ENCODE measurements at places on chromosomes 3 and 15. TPM values are rescaled to one million over a fixed set of nuclear protein-coding genes. Genes with fewer than 3 reads are reported as not detected.
A peak's percentile ranks its signal among the peaks of the same experiment; 100 is the strongest.

DNA sequence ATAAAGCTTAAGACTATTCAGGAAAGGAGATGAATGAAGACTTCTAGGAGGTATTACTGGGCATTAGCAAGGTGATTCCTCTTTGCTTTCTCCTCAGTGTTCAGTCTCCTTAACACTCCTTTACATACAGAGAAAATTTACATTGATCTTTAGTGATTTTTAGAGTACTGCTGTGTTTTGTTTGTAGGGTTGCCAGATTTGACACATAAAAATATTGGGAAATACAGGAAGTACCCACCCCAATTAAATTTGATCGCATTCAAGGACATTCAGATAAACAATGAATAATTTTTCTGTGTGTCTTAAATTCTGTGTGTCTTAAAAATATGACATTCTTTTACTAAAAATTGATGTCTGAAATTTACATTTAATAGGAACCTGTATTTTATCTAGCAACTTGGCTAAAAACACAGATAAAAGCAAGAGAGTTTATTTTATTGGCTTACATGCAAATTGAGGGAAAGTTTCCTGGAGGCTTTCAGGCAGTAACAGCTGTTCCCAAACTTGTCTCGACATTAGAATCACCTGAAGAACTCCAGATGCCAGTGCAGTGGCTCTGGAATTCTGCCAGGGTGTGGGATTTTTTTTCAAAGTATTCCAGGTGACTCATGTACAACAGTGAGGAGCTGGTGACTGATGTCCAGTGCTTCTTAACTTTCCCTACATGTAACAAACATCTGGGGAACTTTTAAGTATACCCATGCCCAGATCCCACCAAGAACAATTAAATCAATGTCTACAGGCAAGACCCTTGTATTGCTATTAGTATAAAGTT lies 23.4 kb upstream of the PLOD2 start:
- H3K4me1 ChIP-seq, result no peaks in the 10 kb centered on the region
- H3K4me3 ChIP-seq, result no peak overlapping the region
- no peak for DNase-seq
- no peaks in the 10 kb centered on the region for H3K36me3 ChIP-seq
- no peak overlapping the region for H3K27ac ChIP-seq

DNA sequence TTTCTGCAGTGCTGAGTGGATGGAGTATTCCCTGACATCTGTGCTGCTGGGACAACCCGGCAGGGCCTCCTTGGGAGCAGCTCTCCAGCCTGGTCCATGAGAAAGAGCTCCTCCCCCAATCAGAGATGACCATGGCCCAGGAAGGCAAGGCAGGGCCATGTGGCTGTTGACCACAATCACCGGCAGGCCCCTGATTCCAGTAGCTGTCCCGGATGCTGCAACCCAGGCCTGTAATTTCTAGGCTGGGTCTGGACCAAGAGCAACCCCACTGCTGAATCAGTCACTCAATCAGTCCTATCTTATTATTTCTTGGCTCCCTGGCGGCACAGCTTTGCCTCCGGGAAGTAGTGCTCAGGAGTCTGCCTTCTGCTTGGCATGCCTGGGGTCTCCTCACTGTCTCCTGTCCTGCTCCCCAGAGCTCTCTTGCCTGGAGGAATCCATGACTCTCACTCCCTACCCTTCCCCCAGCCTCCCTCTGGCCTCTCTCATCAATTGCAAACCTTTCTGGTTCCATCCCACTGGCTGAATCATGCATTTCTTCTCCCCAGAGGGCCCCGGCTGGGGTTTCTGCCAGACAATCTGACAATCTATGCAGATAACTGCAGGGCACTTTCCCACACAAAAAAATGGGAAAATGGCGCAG lies 32.6 kb upstream of the ITGA11 start:
- no peak overlapping the region for H3K27ac ChIP-seq
- H3K4me1 ChIP-seq, result no peaks in the 10 kb centered on the region
- no peaks in the 10 kb centered on the region for H3K36me3 ChIP-seq

DNA sequence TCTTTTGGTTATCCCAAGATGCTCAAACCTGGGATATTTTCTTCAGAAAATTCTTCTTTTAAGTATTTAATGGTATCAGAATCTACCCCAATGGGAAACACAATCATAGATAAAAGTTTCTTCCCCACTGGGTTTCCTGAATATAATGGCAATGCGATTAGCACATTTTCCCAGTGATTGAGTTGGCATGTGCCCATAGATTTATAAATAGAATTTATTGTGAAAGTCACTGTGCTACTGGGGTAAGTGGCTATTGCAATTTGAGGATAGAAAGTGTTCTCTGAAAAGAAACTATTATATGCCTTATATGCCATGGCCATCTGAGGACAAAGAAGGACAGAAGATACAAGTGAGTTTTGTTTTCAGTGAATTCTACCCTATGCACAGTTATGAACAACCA lies 99.0 kb upstream of the RBMS3 start:
- H3K4me3 ChIP-seq, result no peak overlapping the region
- H3K27me3 ChIP-seq, result no peaks in the 10 kb centered on the region
- no peak overlapping the region for H3K27ac ChIP-seq
- H3K36me3 ChIP-seq, result no peaks in the 10 kb centered on the region
- DNase-seq, result no peak

MST1R gene
- total RNA-seq, result 0.41 TPM

DNA sequence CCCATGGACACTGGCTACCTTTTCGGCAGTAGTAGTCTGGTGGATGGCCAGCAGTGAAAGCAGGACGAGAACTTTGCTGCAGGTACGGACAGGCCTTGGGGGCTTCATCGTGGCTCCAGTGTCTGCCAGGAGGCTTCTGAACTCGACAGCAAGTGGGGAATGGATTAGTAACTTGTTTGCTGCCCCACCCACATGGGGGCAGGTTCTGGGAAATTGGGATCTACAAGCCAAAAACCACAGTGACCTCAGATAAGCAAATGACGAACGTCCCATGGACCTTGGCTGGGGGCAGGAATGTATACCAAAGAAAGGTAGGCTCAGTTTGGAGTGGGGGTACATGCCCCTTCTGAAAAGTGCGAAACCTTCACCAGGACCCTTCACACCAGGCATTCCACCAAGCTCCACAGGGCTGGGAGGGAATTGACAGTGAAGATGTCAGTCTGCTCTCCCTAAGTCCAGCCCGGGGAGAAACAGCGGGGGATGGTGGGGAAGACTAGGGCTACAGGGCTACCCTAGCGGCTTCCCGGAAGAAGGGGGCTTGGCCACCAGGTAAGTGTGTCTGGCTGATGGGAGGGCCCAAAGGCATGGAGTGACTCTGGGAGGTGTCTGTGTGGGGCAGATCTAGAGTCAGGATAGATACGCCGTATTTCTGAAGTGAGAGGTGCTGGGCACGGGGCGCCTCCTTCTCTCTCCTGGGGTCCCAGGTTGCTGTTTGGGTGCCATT lies at the start of gene ITIH4:
ITIH4 (minus strand) TSS at position 138 of the 724 bp plus-strand sequence; CDS start at position 108, 30 bp downstream.
- no peaks in the 10 kb centered on the region for H3K4me1 ChIP-seq
- no peak within 1 kb of the TSS for H3K4me3 ChIP-seq
- H3K27ac ChIP-seq, result no peak within 1 kb of the TSS

GRIP2 gene
- not detected for total RNA-seq

- peaks cover 8% of the 10 kb centered on the region for H3K27me3 ChIP-seq
- no peaks in the 10 kb centered on the region for H3K4me1 ChIP-seq
- no peak overlapping the region for H3K4me3 ChIP-seq
- H3K36me3 ChIP-seq, result no peaks in the 10 kb centered on the region
- no peak for DNase-seq
- no peak overlapping the region for H3K27ac ChIP-seq
Measured at GRCh38 chr3:160124224-160124623, 101.0 kb upstream of the C3orf80 start.

DNA sequence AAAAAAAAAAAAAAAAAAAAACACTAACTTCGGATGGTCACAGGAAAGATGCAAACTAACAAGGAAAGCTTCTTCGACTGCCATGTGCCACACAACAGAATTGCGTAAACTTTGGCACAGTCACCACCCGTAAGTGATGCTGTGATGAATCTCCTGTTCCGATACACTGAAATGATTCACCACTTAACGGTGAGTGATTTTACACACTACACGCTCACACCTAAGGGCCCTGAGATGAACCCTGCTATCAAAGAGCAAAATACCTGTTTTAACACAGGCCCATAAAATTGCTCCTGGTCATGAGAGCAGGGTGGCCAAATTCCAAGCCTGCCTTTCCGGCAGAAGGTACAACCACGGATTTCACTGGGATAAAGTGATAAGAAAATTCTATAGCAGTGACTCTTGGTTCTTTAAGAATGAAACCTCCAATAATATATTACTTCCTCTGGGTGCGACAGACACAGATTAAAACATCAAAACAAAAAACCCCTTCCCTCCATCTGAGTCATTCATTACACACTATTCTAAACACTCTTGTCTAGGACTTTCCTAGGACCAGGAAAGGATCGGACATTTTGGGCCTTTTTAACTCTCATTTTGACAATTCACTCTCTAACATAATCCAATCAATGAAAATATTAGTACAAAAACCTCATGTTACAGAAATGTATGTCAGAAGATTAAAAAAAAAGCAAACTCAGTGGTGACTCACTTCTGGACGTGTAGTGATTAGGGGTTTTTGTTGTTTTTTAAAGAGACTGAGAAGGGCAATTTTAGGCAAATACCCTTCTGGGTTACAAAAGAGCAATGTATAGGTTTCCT lies 28.3 kb downstream of the LRIG1 start:
- H3K27me3 ChIP-seq, result no peaks in the 10 kb centered on the region
- H3K36me3 ChIP-seq, result peaks cover 6% of the 10 kb centered on the region
- H3K4me3 ChIP-seq, result peak overlapping the region; percentile 42
- H3K4me1 ChIP-seq, result peaks cover 64% of the 10 kb centered on the region

DNA sequence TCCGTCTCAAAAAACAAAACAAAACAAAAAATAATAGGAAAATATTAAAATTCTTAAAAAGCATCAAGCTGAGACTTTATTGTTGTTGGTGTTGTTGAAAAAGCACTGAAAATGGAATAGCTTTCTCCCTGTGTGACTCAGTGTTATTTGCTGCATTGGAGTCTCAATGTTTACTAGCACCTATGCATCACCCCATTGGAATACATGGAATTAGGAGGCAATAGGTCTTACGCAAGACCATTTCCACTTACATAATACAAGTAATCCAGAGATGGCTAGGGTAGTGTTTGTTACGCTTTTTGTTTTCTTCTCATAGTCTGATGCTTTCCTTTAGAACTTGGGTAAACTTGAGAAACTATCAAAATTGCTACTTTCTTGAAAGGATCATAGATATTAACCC lies 15.2 kb downstream of the GXYLT2 start:
- no peaks in the 10 kb centered on the region for H3K4me1 ChIP-seq
- H3K27ac ChIP-seq, result no peak overlapping the region
- no peaks in the 10 kb centered on the region for H3K27me3 ChIP-seq
- no peak for DNase-seq
- no peaks in the 10 kb centered on the region for H3K36me3 ChIP-seq

GRCh38 chr15:35548435-35548834 lies 2.5 kb upstream of the DPH6 start:
- peaks cover 26% of the 10 kb centered on the region for H3K4me1 ChIP-seq
- no peak overlapping the region for H3K27ac ChIP-seq
- H3K4me3 ChIP-seq, result no peak overlapping the region

KATNBL1 gene
- 46.4 TPM for total RNA-seq

CCR8 gene
- total RNA-seq, result not detected

- peaks cover 30% of the 10 kb centered on the region for H3K4me1 ChIP-seq
- DNase-seq, result no peak
- H3K36me3 ChIP-seq, result no peaks in the 10 kb centered on the region
- no peaks in the 10 kb centered on the region for H3K27me3 ChIP-seq
- no peak overlapping the region for H3K4me3 ChIP-seq
- no peak overlapping the region for H3K27ac ChIP-seq
Measured at GRCh38 chr15:69577397-69577796, 124.8 kb downstream of the RPLP1 start.

GRCh38 chr3:11534011-11534792 lies 109.5 kb downstream of the VGLL4 start:
- DNase-seq, result no peak
- peaks cover 2% of the 10 kb centered on the region for H3K36me3 ChIP-seq
- H3K4me1 ChIP-seq, result no peaks in the 10 kb centered on the region
- no peaks in the 10 kb centered on the region for H3K27me3 ChIP-seq
- H3K4me3 ChIP-seq, result no peak overlapping the region

GRCh38 chr15:42984493-42985034 lies 64.0 kb upstream of the TTBK2 start:
- no peak overlapping the region for H3K27ac ChIP-seq
- H3K4me1 ChIP-seq, result no peaks in the 10 kb centered on the region
- H3K27me3 ChIP-seq, result no peaks in the 10 kb centered on the region
- peaks cover 20% of the 10 kb centered on the region for H3K36me3 ChIP-seq

DNA sequence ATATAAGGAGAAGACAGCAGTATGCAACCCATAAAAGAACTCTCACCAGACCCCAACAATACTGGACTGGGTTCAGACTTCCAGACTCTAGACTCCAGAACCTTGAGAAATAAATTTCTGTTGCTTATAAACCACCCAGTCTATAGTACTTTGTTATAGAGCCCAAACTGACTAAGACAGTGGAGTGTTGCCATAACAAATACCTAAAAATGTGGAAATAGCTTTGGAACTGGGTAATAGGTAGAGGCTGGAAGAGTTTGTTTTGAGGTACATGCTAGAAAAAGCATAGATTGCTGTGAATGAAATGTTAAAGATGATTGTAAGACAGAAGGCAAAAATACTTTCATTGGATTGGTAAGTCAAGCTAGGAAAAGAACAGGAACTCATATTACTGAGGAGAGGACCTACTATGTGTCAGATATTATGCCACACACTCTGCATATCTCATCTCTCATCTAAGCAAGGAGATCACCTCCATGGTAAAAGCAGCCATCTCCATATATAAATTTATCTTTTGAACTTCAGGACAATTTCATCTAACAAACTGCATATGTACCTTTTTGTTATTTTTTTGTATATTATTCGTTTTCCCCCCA lies 67.4 kb upstream of the FNDC3B start:
- H3K36me3 ChIP-seq, result no peaks in the 10 kb centered on the region
- H3K27ac ChIP-seq, result no peak overlapping the region
- DNase-seq, result no peak

CHRNA5 gene
- 1.1 TPM for total RNA-seq

- peaks cover 1% of the 10 kb centered on the region for H3K36me3 ChIP-seq
- peak; percentile 93 for DNase-seq
- peaks cover 85% of the 10 kb centered on the region for H3K4me1 ChIP-seq
- H3K4me3 ChIP-seq, result peak overlapping the region; percentile 42
- H3K27ac ChIP-seq, result peak overlapping the region; percentile 96
- H3K27me3 ChIP-seq, result no peaks in the 10 kb centered on the region
Measured at GRCh38 chr3:10192953-10193691, 28.4 kb downstream of the IRAK2 start.

DNA sequence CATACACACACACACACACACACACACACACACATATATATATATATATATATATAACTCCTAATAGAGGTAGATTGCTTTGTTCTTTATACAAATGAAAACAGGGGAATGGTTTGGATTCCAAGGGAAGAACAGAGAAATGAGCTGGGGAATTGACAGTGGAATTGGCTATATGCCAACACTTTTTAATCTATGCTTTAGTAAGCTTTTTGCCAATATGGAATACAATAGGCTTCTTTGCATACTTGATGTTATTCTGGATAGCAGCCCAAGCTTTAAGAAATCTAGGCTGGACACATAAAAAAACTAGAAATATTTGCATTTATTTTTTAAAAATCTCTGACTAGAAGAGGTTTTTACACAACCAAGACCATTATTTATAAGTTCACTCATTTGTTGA lies 334.2 kb upstream of the MDFIC2 start:
- no peaks in the 10 kb centered on the region for H3K36me3 ChIP-seq
- no peak for DNase-seq
- H3K27me3 ChIP-seq, result peaks cover 14% of the 10 kb centered on the region
- H3K4me3 ChIP-seq, result no peak overlapping the region
- no peaks in the 10 kb centered on the region for H3K4me1 ChIP-seq

Measured in activated naive CD4-positive, alpha-beta T cell treated with anti-CD3 and anti-CD28 coated beads for 36 hours (primary cell).